ENCODE measurements at places on chromosomes 2 and 18.

DNA sequence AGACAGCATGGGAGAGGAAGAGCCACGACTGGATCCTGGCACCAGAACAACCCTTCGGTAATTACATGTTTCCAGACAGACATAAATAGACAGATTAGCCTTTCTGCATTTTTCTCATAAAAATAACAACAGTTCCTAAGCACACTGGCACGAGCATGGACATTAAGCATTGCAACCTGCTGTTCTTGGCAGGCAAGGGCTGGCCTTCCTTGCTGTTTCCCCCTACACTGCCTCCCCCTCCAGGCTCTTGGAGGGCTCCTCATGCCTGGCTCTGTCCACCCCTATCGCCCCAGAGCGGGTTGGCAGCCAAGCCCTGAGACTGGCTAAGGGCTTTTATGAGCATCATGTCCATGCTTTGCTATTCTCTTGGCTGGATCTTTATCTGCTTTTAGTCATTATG, 89.6 kb downstream of the TTC32 start:
- DNase-seq = no peak

GRCh38 chr2:101040072-101040471, 38.0 kb downstream of the RPL31 start:
- DNase-seq = no peak

GRCh38 chr2:30664761-30665358, 142.4 kb downstream of the CAPN13 start:
- DNase-seq = peak; percentile 69

- DNase-seq = no peak
Observed at GRCh38 chr2:23423062-23423872, 38.3 kb downstream of the KLHL29 start.

DNA sequence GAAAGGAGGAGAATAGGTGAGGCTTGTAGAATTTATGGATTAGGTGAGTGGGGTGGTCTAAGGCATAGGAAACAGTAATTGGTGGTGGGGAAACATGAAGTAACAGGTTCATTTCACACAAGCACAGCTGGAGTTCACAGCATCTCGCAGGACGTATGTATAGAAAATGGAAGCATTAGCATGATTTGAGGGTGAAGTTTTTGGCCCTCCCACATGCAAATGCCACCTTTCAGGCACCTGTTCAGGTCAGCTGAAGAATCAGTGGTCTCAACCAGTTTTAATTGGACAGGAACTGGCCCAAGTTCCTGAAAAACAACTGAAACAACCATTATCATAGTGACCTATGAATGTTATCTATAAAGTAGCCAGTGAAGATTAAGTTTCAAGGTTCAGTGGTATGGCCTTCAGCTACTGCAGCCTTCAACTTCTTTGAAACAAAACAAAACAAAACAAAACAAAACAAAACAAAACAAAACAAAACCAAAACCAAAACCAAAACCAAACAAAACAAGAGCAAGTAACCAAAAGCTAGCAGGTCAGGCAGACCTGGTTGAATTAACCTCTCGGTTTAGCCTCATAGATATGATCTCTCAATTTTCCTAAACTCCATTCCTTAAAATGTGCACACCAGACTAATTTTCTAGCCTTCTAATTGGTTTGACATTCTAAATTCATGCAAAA, 102.1 kb upstream of the SPHKAP start:
- DNase-seq = no peak

DNA sequence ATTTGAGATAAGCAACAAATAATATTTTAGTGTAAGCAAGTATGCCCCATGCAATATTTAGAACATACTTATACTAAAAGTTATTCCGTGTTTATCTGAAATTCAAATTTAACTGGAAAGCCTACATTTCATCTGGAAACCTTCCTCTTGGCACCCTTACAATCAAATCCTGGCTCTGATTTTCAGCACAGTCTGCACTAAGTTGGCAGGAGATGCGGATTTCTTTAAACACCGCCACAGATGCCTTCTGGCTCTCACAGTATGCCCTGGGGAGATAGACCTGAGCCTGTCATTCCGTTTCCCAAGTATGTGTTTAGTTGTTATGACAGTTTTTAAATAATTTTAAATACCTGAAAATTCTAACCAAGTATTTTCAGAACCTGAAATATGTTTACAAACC, 7.3 kb upstream of the MLPH start:
- DNase-seq = no peak

GRCh38 chr18:77045677-77046076, 86.9 kb downstream of the MBP start:
- DNase-seq = no peak

DNA sequence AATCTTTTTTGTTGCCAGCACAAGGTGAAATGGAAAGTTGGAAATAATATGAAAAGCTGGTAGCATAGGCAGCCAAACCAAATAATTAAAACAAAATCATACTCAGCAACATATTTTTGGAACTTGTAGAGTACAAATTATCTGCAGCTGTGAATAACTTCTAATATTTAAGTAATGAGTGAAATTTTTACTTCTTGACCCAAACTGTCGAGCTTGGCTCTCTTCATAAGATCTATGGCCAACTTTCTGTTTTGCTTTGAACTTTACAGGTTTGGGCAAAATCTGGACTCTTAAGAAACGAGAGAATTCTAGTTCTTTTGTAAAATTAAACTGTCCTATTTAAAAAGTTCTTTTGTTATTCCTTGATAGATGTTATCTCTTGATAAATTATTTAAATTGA, 25.6 kb upstream of the CCDC102B start:
- no peak for DNase-seq

- no peak for DNase-seq
Observed at GRCh38 chr2:200679127-200679526, 93.3 kb downstream of the AOX1 start.

GRCh38 chr2:1979138-1979537, 234.8 kb upstream of the PXDN start:
- no peak for DNase-seq

DNA sequence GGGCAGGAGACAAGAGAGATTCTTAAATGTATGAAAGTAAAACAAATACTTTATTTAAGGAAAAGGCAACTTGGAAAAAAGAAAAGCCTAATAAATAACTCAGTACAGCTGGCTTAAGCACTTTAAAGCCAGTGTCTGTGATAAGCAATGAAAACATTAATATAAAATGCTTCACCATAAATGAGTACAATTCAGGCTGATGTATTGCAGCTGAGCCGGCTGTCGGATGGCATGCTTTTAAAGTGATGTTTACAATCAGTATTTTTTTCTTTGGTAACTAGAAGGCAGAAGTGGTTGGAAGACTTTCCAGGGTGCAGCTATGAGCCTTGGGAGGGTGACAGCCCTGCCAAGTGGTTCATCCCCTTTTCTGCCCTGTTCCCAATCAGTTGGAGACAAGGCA, 58.7 kb upstream of the CELF4 start:
- DNase-seq = no peak

- no peak for DNase-seq
Observed at GRCh38 chr18:26656944-26657536, 108.7 kb upstream of the KCTD1 start.

- DNase-seq = no peak
Observed at GRCh38 chr2:171553858-171554257, 31.6 kb downstream of the CYBRD1 start.

GRCh38 chr18:30175621-30176225, 866.8 kb downstream of the DSC3 start:
- no peak for DNase-seq

DNA sequence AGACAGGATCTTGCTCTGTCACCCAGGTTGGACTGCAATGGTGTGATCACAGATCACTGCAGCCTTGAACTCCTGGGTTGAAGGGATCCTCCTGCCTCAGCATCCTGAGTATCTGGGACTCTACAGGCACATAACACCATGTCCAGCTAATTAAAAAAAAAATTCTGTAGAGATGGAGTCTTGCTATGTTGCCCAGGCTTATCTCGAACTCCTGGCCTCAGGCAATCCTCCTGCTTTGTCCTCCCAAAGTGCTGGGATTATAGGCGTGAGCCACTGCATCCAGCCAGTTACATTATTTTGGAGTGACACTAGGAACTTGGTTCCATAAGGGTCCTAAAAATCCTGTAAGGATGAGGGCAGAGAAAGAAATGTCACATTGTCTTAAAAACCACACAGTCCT, 89.1 kb upstream of the ZFP36L2 start:
- DNase-seq = no peak

DNA sequence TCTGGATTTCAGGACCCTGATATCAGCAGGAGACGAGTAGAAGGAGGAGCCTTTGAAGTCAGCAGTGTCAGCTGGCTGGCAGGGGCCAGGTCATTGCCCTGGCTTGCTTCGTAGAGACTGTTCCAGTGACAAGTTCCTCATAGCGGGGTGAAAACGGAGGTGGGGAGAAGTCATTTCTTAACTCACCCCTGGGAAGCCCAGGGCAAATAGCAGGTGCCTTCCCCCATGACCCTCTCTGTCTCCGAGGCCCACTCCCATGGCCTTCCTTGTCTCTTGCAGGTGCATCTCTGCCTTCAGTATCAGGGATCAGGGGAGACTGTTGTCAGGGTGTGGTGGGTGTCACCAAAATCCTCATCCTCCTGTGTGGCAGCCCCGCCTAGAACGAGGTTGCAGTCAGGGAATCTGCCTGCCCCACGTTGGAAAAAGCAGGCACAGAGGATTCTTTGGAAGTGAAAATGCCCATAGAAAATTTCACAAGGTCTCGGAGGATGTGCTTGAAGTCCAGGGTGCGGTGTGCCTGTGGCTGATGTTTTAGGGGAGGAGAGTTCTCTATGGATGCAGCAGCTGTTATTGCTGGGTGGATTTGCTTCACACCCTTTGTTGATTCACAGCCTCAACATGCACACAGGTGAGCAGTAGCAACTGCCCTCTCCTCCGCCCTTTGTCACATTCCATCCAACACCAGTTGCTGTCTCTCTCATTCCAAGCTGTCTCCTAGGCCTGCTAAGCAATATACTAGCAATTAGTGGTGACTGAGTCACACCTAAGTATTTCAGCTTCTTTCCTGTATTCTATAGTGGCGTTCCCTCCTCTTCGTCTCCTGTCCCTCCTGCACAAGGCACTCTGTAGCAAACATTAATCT, 142.6 kb upstream of the FHL2 start:
- peak; percentile 92 for DNase-seq

GRCh38 chr18:61426492-61427053, 93.3 kb downstream of the CDH20 start:
- DNase-seq = no peak

DNA sequence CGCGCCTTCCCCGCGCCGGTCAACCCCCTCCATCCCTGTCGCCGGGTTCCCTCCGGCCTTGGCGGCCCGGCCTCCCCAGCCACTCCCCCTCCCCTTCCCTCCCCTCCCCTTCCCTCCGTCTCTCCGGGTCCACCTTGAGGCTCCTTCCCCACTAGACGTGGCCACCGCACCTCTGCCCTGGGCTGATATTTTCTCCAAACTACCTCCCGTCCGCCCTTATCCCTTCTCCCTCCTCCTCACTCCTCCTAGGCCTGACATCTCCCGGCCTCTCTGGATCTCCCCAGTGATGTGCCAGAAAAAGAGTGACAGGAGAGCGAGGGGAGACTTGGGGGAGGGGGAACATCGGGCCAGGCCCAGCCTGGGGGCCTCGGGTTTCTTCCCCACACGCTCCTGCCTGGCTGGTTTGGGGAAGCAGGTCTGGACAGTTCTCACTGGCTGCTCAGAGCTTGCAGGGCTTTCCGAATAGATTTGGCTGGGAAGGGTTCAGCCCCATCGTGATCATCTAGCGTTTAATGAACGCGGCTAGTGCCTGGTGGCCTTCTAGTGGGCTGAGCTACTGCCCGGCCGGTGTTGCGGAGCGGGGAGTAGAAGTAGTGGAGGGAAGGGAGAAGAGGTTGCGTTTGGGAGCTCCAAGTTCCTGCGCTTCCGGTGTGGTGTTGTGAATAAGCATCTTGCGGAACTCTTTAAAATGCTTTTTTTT, 641 bp downstream of the MAPRE3 start:
- DNase-seq = no peak

DNA sequence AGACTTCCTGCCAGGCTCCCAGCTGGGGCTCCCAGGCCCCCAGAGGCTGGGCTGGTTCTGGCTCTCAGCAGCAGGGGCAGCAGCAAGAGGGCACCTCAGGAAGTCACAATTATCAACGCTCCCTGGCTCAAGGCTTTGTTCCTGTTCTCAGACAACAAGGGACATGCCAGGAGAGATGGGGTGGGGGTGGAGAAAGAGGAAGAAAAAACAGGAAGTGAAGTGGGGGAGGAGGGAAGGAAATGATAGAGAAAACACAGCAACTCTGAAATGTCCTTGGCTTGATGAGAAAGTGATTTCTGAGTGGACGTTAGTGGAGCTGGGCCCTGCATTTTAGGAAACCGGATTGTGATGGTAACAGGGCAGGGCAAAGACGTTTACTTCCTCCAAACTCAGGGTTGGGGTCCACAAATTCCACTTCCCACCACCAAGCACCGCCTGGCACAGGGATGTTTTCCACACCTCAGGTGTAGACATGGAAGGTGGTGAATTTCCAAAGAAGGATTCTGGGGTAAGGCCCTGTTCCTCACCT, 40.4 kb downstream of the CYRIA start:
- no peak for DNase-seq

GRCh38 chr2:33210626-33211025, 263.9 kb downstream of the LTBP1 start:
- DNase-seq = peak; percentile 54

GRCh38 chr2:199302851-199303250, 154.9 kb downstream of the SATB2 start:
- no peak for DNase-seq

DNA sequence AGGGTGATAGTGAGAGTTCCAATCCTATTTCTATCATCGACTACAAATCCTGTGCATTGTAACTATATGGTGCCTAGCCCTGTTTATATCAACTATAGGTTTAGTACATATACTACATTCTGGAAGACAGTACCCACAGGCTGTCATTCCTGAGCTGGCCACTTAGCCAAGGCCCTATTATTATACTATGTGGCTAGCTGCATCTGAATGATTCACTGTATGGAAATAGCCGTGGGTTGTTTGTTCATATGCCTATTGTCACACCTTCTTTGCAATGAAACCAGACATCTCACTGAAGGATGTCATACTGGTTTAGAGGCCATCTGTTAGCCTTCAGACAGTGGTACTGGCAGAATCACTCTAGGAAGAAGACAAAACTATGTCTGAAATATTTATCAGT, 62.3 kb upstream of the FSIP2 start:
- DNase-seq = no peak
